GM10248 (cell line): ENCODE measurements at places on chromosomes 7 and 10.

DNA sequence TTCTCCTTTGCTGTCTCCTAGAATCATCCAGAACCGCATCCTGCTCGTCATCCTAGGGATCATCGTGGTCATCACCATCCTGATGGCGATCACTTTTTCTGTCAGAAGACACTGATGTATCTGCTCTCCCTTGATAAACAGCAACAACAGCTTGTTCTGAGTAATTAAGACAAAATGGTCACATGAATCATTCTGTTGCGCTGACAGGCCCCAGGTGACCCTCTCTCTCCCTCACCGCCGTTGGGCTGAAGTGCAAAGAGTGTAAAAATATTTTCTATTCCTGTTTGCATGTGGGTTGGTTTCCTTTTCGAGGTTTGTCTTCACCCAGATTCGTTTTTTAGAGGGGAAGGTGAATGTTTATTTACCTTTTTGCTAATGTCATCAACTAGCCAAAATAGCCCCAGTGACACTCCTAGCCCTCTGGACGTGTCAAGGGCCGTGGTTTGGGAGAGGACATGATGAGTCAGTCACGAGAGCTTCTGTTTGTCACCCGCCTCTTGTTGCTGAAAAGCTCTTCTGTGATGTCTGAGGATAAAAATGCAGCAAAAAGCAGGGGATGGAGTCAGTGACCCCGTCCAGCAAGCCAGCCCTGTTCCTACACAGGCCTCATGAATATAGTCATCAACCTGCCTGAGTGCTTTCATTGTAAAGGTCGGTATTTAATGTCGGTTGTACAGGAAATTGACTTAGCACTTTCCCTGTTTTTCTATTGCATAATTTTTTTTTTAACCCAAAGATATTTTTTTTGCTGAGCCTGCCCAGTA is 134.6 kb upstream of the TCF7L2 start:
- no peak for DNase-seq

DNA sequence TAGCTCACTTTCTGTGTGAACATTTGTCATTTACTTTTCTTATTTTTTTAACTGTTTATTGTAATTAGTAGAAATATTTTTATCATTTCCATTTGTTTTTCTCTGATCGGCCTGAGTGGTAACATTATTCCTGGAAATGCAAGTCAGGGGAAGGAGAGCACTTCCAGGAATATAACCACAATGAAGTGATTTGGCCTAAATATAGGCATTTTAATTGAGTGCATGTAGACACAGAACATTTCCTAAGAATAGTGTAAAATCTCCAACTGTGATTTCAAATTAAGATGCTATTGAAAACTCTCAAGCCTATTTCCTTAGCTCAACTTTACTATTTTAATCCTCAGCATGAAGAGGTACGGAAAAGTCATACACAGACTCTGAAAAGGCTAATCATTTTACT is 86.5 kb upstream of the SKAP2 start:
- no peak for DNase-seq

GRCh38 chr7:55486192-55486590 is 86.1 kb downstream of the VOPP1 start:
- DNase-seq = no peak

- DNase-seq = no peak
These were observed 188.5 kb downstream of the SNX10 start for GRCh38 chr7:26480156-26480555.

DNA sequence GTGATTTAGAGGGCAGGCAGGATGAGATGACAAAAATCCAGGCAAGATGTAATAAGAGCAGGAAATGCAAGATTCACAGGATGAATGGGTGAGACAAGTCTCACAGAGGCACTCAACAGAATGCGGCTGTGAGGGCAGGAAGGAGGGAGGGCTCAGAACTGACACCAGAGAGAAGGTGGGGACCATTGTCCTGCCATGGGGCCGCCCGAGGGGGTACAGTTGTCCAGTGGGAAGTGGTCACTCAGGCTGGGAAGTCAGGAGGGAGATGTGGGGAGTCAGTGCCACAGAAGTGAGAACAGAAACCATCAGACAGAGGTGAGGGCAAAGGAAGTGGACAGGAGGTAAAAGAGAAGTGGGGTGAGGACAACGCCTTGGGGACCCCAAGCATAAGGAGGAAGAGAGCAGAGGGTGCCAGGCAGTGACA is 8.9 kb downstream of the HIP1 start:
- DNase-seq = no peak

- DNase-seq = no peak
These were observed 33.6 kb upstream of the KMT2E start for GRCh38 chr7:104980440-104980839.

DNA sequence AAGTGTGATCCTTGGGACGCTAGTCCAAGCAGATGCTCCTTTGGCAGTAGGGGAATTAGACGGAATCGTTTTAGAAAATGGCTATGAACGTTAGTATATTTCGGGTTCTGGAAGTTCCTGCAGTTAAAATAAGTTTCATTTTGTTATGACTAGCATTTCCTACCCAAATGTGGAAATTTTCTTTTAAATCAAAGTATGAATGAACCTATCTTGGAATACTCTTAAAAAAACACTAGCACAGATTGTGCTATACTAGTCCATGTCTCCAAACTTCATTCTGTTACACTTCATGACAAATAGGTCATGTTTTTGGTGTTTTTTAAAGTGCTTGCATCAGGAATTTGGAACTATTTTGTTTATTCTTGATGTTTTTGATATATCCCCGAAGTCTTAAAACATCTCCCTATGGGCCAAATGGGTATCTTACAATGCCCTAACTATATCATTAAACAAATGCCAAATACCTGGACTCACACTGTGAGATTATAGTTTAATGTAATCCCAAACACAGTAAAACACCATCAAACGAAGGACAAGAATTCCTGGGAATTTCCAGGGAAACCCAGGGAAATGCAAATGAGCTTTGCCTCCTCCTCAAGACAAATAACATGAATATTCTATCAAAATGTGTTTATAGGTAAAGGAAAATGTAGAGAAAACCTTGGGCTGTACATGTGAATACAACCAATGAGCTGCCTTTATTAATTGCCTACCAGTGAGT is 75.9 kb upstream of the PTPRZ1 start:
- no peak for DNase-seq

GRCh38 chr10:78915190-78915518 is 153.6 kb upstream of the ZMIZ1 start:
- no peak for DNase-seq

DNA sequence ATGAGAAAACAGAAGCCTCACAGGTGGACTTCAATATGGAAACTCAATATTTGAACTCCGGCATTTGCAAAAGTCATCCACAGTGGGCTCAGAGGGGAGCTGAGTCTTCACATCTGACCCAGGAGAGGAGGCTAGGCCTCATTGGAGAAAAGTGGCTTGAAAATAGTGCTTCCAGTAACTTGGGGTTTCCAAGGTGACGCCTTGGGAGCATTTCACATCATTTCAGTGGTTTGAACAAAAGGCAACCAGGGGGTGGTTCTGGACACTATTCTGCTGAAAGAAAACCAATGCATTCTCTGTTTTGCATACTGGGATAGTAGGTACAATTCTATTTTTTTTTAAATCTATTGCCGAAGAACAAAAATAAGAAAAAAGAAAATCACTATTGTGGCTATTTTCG is 599.2 kb upstream of the POM121L12 start:
- no peak for DNase-seq

GRCh38 chr7:157293413-157293788 is 43.4 kb upstream of the DNAJB6 start:
- no peak for DNase-seq

GRCh38 chr7:115015619-115016018 is 93.7 kb downstream of the MDFIC start:
- no peak for DNase-seq

- DNase-seq = no peak
These were observed 68.5 kb downstream of the MICU1 start for GRCh38 chr10:72557362-72557761.

DNA sequence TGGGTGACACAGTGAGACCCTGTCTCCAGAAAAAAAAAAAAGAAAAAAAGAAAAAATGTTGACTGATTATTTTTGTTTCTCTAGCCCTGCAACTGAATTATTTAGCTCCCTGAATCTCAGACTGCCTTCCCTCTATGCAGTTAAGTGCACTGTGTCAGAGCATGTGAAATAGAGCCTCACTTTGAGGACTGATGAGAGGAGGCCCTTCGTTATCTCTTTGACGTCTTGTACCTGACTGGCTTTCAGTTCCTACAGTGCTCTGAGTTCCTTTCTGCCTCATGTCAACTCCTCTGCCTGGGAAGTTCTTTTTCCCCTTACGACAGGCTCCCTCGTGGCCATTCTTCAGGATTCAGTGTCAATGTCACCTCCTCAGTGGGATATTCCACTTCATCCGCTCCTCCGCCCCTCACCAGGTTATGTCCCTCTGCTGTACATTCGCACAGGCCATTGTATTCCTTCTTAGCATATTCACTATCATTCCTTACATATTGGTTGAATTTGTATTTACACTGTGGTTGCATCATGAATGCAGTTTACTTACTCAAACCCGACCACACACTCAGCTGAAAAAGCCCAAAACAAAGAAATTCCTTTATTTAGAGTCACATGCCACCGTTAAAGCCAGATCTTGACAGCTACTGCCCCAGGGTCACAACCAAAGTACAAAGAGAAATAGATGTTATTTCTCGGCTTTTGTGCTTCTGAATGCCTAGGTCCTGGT is 18.1 kb upstream of the CAMK2G start:
- DNase-seq = no peak

DNA sequence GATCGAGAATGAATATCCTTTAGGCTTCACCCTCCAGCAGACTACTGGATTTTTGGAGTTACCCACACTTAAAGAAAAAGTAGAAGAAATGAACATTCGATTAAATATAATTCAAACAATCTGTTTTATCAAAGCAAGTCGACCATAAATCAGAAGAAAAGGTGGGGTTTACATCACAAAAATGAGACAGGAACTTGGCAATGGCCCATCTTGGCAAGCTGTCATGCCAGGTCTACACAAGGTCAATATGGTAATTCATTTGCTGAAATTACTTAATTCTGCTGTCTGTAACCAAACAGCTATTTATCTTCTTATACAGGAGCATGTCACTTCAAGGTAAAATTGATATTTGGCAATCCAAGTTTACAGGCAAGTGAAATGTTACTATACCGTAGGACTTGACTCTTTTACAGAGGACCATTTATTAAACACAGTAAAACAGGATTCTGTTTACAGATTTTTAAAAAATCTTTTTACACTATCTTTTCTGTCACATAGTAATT is 640.6 kb upstream of the NRP1 start:
- DNase-seq = no peak

GRCh38 chr7:155764438-155764793 is 47.8 kb downstream of the SHH start:
- peak; percentile 46 for DNase-seq

- DNase-seq = no peak
These were observed 393.6 kb upstream of the CELF2 start for GRCh38 chr10:10623958-10624566.

- DNase-seq = no peak
These were observed 39.2 kb upstream of the NANOS1 start for GRCh38 chr10:118990326-118990725.

- DNase-seq = peak; percentile 45
These were observed 25.3 kb downstream of the DNMBP start for GRCh38 chr10:99984211-99985034.

GRCh38 chr10:29050081-29050480 is 238.8 kb upstream of the LYZL1 start:
- no peak for DNase-seq

DNA sequence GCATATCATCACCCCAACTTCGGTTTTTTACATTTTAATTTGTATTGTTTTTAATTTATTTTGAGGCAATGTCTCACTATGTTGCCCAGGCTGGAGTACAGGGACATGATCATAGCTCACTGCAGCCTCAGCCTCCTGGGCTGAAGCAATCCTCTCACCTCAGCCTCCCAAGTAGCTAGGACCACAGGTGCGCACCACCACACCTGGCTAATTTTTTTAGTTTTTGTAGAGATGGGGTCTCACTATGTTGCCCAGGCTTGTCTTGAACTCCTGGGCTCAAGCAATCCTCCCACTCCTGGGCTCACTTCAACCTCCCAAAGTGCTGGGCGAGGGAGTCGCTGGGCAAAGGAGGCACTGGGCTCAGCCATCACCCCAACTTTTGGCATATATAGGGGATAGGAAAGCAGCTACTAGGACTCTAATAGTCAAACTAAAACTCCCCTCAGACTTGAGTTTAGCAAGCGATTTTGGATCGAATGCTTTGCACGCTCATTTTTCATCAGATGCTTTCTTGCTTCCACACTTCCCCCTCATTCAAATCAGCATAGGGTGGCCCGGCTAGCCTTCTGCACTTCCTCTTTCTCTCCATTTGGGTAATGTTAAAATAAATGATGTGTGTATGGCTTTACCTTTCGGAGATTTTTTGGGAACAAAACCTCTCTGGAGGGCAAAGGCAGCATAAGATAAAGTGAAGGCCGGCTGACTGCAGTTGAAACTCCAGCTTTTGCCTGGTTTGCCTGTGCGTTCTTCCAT is 20.8 kb upstream of the NMT2 start:
- DNase-seq = no peak

GRCh38 chr10:18616337-18616736 is 35.0 kb downstream of the NSUN6 start:
- DNase-seq = no peak

DNA sequence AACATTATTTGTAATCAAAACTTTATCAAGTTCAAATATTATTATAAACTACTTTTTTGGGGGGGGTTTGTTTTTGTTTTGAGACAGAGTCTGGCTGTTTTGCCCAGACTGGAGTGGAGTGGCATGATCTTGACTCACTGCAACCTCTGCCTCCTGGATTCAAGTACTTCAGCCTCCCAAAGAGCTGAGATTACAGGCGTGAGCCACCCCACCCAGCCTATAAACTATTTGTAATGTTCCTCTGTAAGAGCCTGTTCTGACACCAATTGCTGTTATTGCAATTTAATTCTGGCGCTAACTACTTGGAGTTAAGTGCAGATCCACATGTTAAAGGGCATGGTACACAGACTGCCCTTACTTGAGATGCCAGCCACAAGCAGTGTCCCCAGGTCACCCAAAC is 478.1 kb upstream of the NRP1 start:
- DNase-seq = no peak

DNA sequence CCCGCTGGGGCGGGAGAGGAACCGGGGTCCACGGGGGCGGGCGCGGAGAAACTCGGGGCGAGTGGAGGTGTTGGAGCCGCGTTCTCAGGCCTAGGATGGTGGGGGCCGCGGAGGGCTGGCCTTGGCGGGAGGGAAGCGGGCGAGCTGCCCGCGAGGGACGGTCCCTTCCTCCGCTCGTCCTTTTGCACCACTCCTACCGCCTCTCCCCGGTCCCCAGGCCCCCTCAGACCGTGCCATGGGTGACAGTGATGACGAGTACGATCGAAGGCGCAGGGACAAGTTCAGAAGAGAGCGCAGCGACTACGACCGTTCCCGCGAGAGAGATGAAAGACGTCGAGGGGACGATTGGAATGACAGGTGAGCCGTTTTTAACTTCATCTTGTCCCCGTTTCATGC is 451 bp downstream of the SRRT start:
- peak; percentile 59 for DNase-seq

DNA sequence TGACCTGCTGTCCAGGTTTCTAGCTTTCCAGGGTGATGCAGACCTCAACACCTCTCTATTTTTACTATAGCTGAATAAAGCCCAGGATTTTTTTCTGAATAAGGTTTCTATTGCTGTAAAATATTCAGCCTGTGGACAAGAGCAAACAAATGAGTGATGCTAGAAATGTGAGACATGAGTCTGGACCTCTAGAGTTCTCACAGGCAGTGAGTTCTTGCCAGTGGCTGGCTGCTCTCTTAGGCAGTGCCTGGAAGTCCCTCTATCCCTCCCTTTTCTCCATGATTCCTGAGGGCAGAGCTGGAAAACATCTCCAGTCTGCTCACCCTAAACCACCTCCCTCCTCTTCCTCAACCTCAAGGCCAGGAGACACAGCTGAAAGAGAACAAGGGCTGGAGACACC is 793.8 kb upstream of the IGFBP3 start:
- DNase-seq = no peak

- DNase-seq = no peak
These were observed 98.1 kb downstream of the SDHAF3 start for GRCh38 chr7:97215556-97215955.
